ENCODE measurements at places on chromosomes 4 and X.

- DNase-seq: no peak
Measured at GRCh38 chr4:123168812-123169211, 227.8 kb upstream of the SPRY1 start.

GRCh38 chr4:175071123-175071522, 153.0 kb downstream of the ADAM29 start:
- no peak for DNase-seq

GRCh38 chrX:97109730-97110129, 226.0 kb downstream of the RPA4 start:
- DNase-seq: no peak

GRCh38 chrX:44974451-44974850, 101.5 kb downstream of the KDM6A start:
- no peak for DNase-seq

- no peak for DNase-seq
Measured at GRCh38 chr4:74618659-74619058, 173.7 kb downstream of the AREG start.

DNA sequence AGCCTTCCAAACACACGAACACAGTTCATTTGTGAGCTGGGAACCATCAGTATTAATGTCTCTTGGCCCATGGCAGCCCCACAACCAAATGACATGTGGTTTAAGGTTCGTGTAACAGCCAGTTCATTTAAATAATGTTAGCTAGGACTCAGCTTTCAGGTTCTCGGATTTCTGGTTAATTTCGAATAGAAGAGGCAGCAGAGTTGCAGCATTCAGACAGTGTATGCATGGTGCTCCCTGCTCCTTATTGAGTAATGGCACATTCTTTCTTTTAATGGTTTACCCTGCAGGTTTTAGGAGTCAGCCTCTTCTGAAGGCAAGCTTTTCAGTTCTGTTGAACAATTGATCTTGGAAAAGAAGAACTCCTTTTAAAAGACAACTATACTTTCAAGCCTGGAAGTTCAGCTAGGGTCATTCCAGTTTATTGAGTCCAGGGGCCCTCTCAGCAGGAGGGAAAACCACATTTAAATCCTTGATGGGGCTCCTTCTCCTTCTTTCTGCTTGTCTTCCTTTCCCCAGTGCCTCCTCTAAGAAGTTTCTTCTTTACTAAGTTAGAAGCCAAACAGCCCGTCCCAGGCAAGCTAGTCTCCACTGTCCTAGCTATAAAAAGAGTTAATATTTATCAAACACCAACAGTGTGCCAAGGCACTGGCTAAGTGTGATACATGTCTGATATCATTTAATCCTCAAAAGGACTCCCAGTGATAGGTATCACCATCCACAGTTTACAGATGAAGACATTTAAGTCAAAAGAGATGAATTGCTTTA, 5.0 kb upstream of the RNF175 start:
- no peak for DNase-seq

DNA sequence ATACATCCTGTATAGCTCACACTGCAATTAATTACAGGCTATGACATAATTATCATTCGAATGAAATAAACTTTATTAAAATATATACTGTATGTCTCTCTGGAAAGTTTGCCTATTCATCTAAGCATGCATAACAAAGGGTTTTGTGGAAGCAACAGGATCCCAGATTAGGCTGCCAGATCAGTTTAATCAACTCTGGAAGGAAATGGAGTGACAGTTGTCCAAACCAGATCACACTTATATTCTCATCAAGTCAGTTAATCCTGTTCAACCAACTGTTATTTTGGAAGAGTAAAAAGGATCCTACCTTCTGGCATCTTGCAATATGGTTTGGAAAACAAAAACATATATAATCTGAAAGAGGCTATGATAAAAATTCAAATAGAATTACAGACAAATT, 312.2 kb downstream of the FAT4 start:
- no peak for DNase-seq

DNA sequence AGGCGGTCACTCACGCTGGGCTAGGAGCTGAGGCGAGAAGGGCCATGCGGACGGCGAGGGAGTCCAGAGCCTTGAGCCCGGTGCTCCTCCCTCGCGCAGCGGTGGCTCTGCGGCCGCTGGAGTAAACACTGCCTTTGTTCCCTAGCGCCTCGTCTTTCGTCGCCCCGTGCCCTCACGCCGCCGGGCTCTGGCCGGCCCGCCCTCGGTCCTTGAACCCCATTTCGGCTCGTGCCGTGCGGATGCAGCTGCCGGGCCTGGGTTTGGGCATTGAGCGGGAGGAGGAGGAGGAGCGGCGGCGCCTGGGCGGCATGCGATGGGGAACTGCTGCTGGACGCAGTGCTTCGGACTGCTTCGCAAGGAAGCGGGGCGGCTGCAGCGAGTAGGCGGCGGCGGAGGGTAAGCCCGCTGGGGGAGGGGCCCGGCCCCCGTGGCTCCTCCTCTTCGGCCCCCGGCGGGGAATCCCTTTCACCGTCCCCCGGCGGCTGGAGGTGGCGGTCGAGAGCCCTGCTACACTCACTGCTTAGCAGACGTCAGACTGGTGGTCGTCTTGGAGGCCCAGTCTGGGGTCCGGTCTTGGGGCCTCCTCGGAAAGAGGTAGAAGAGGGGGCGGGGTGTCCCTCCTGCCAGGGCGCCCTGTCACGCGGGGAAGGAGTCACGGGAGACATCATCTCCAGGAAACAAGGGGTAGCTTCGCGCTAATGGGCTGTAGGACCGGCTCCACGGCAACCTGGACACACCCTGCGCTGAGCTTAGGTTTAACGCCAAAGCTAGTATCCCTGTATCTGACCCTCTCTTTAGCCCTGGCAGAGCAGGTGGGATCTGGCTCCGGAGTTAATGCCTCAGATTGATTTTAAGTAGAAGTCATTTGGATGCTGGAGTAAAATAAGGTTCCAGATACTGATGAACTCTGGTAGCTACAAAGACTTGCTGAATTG, at the start of gene AP1AR:
Gene AP1AR (plus strand): TSS at position 9 of the 935 bp plus-strand sequence. CDS start 305 bp downstream, at position 314.
- DNase-seq: peak; percentile 18

DNA sequence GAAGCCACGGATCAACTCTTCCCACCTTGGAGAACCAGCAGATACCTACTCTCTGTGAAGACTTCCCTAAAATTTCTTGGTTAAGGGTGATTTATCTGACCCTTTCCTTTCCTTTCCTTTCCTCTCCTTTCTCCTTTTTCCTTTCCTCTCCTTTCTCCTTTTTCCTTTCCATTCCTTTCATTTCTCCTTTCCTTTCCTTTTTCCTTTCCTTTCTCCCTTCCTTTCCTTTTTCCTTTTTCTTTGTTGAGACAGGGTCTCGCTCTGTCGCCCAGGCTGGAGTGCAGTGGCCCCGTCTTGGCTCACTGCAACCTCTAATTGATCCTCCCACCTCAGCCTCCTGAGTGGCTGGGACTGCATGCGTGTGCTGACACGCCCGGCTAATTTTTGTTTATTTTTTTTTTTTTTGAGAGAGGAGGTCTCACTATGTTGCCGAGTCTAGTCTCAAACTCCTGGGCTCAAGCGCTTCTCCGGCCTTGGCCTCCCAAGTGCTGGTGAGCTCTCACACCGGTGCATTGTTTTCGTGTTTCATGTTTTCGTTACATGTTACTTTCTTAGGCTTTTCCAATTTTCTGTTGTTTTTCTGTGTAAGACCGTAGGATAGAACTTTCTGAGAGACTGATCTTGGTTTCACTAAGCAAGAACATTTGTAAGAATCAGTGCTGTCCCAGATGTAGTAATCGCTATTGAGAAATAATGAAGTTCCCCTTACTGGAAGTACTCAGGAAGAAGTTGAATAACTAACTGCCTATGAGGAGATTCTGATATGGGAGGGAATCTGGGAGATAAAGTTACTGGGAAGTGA, 2.0 kb downstream of the TMEM165 start:
- DNase-seq: no peak

- DNase-seq: no peak
Measured at GRCh38 chr4:54882616-54883015, 224.9 kb downstream of the KIT start.

DNA sequence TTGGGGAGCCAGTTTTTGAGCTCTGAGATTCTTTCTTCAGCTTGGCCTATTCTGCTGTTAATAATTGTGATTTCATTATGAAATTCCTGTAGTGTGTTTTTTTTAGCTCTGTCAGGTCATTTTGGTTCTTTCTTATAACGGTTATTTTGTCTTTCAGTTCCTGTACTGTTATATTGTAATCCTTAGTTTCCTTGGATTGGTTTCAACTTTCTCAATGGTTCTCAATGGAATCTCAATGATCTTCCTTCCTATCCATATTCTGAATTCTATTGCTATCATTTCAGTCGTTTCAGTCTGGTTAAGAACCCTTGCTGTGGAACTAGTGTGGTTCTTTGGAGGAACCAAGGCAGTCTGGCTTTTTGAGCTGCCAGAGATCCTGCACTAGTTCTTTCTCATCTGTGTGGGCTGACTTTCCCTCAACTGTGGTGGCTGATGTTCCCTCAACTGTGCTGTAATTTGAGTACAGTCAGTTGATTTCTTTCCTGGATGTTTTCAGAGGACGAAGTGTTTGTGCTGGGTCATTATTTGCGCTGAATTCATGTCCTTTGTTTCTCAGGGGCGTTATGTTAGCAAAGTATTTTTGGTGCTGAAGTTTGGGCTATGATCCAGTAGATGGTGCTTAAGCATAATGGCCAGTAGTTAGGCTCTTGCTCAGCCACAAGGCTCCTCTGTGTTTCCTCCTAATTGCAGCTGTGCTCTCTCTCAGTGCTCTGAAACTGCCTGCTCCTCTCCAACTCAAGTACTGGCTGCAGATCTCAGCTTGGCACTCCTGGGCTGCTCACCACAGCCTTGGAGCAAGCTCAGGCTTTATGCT, 27.5 kb downstream of the ENPEP start:
- DNase-seq: no peak

DNA sequence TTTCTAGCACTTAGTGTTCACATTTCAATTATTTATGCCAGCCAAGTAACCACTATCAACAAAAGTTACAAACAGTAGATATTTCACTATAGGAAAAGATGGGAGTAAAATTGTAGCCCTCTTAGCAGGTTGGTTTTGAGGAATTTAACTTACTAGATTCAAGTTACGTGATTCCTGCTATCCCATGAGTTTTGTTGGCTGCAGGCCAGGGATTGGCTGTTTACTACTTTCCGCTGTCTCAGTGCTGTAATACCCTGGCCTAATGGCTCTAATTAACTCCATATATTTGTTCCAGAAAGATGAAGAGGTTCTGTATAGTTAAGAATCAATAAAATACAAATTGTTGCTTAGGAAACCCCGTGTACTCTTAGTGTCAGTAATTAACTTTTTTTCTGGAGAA, 55.5 kb upstream of the MAGED1 start:
- no peak for DNase-seq

DNA sequence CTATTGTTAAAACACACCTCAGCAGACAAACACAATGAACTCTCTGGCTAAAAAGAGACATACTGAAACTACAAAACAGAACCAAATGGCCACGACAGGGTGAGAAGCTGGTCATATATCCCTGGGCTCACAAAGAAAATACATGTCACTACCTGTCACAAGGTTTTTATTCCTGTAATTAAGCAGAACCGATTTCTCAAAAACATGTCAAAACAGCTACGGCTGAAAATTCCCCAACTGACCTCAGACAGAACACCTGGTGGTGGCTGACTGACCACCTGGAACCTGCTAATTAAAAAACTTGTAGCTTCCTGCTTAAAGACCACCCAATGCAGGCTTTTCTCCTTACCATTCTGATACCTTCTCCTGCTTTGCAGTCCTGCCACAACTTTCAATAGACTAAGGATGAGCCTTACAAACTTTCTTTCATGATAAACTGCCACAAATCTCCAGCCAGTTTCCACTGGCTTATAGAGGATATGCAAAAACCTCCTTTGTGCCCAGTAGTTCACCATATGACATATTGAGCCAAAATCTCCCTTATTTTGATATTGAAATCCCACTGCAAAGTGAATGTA, 571.9 kb downstream of the SPOCK3 start:
- no peak for DNase-seq

DNA sequence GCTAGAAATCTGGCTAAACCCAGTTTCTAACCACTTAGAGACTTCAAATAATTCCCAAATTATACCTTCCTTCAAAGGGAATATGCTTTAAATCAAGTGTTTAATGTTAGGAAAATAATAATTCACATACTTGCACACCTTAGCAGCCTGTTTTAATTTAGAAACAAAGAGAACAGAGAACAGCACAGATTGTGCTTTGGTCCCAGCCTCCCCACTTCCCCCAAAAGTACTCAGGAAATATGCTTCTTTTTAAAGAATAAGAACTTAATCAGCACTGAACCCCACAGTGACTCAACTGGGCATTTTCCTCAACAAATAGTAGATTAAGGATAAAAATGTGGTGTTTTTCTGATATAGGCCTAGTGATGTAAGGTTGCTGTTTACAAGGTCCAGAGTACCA, 295.8 kb downstream of the GBA3 start:
- no peak for DNase-seq

DNA sequence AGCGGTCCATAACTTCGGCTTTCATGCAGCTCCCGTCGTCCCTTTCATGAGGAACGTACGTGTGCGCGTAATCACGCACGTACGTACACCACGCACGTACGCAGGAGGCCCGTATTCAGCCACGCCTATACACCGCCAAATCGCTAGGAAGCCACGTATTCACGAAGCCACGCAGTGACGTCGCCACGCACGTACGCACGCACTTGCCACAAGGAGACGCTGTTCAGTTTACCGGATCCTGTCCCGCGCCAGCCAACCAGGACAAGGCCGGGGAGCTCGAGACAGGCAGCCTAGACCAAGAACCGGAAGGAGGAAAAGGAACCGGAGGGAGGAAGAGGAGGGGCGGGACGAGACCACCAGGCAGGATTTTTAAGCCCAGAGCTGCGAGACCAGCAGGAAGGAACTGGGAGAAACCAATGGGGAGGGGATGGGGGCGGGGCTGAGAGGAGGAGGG, at the start of gene EOLA2:
Gene EOLA2 (minus strand): TSS at position 65 of the 454 bp plus-strand sequence. CDS start 4,617 bp downstream, outside the sequence.
- DNase-seq: peak; percentile 83

DNA sequence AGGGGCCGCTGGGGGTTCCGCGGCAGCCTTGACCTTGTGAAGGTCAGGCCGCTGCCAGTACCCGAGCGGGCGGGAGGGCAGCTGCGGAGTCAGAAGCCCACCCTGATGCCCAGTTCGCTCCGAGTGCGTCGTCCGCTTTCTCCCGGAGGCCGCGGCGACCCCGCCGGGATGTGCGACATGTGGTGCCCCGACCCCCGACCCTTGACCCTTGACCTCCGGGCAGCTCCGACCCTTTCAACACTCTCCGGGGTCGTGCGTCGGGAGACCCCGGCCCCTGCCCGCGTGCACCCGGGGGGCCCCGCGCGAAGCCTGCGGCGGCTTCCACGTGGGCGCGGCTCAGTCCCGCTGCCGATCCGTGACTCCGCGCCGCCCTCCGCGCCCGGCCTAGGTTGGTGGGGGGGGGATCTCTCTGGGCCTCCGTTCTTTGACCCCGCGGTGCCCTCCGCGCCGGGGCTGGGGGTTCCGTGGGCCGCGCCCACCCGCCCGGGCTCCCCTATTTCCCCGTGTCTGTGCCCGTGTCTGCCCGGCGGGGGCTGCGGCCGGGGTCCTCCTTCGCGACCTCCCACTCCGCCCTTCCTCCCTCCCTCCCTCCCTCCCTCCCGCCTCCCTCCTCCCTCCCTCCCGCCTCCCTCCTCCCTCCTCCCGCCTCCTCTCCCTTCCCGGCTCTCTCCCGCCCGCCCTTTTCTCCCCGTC, 609 bp upstream of the SLC25A6 start:
- DNase-seq: no peak

DNA sequence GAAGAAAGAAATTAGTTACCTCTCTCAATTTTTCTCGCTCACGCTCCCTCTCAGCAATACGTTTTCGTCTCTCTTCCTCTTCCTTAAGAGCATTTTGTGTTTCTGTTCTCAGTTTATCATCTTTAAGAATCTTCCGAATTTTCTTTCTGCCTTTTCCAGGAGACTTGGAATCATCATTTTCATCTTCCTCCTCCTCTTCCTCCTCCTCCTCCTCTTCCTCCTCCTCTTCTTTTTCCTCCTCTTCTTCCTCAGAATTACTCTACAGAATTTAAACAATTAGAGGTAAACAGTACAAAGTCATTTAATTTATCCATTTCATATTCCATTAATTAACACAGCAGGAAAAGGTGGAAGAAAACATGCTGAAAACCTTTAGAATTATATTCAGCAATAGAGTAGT, 133.9 kb downstream of the ATRX start:
- DNase-seq: no peak
